Fibroblast of villous mesenchyme (primary cell): ENCODE measurements at places on chromosomes 3 and 15.

DNA sequence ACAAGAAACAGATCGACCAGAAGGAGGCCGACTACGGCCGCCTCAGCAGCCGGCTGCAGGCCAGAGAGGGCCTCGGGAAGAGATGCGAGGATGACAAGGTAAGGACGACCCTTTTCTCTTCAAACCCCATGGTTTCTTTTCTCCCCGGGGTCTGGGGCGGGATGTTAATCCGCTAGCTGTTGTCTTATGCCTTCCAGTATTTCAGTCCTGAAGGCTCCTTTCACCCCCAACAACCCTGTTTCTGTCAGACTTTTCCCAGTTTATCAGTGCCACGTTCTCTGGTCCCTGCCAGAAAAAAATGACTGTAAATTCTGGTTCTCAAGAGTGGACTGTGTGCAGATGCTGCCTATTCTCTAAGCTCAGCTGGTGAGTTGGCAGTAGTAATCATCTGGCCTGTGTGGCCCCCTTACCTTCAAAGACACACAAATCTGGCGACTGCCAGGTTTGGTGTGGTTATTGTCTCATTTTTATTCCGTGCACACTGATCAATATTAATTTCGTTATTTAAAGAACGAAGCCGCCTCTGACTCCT lies 806 bp downstream of the GOLM2 start:
- no peak for DNase-seq

DNA sequence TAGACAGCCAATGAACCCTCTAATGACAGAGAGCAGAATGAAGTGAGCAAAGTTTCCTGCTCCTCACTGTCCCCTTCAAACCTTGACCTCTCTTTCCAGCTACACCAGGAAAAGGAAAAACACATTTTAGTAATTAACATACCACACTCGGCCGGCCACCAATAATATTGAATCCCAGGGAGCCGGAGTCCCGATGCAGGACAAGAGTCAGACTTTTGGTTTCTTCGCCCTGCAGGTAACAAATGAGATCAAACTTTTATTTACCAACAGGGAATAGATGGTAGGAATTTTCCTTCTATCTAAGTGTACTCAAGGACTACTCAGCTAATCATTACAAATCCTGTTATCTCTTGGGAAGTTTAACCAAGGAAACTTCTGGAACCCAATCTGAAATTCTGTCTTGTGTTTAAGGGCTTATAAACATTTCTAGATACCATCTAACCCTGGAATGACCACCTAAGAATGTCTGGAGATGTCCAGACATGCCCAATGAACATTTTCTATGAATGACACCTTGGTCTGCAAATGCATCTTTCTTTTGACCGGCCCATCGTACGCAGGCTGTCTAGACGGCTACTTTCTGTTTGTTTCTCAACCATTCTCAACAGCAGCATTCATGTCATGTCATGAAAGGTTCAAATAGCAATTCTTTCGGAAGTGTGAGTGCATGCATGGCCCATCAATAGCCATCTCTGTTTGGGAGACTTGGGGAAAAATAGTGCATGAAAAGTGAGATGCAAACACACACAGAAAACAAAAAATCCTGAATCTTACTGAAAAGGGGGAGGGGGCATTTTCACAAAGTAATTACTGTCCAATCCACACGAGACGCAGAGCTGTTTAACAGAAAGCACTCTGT lies 16.1 kb downstream of the PDZRN3 start:
- peak; percentile 33 for DNase-seq

- no peak for DNase-seq
These were observed 3.9 kb downstream of the SLC6A1 start for GRCh38 chr3:10996345-10997013.

- peak; percentile 16 for DNase-seq
These were observed 46.3 kb downstream of the GABRG3 start for GRCh38 chr15:27017168-27017809.

DNA sequence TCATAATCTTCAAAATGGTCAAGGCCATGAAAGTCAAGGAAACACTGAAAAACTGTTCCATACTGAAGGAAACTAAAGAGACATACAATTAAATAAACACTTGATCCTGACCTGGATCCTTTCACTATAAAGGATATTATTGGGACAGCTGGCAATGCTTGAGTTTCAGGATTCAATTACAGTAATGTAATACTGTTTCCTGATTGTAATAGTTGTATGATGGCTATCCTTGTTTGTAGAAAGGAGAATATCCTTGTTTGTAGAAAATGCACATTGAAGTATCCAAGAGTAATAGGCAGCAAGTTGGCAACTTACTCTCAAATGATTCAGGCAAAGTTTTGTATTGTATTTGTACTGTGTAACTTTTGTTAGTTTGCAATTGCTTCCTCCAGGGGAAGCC lies 4.6 kb downstream of the CIDEC start:
- no peak for DNase-seq

GRCh38 chr15:78052001-78052401 lies 25.5 kb downstream of the TBC1D2B start:
- peak; percentile 47 for DNase-seq

- DNase-seq = no peak
These were observed 29.3 kb upstream of the SLC28A1 start for GRCh38 chr15:84855136-84855535.

- DNase-seq = no peak
These were observed 25.9 kb downstream of the SERP1 start for GRCh38 chr3:150520408-150520807.

- DNase-seq = peak; percentile 38
These were observed 71.4 kb upstream of the ROPN1 start for GRCh38 chr3:124063197-124063909.

- peak; percentile 82 for DNase-seq
These were observed 98.2 kb downstream of the NR2F2 start for GRCh38 chr15:96428742-96429141.
